ENCODE measurements at places on chromosomes 7 and 10.

DNA sequence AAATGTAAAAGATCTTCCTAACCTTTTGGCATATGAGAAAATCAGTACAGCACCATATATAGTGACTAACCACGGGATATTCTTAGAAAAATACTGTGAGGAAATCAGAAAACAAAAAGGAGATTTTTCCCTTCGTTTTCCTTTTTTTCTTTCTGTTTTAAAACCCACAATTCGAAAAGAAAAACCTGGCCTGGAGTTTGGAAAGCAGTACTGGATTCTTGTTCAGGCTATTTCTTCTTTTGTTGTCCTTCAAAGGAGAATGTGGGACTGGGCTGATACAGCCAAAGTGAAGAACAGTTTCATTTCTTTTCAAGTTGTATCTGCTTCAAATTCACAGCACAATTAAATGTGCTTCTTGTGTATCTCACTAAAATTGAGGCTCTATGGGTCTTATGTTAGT is 156.8 kb upstream of the PHYHIPL start:
- DNase-seq, result no peak

- no peak for DNase-seq
Measured at GRCh38 chr7:137687556-137688265, 159.1 kb downstream of the DGKI start.

DNA sequence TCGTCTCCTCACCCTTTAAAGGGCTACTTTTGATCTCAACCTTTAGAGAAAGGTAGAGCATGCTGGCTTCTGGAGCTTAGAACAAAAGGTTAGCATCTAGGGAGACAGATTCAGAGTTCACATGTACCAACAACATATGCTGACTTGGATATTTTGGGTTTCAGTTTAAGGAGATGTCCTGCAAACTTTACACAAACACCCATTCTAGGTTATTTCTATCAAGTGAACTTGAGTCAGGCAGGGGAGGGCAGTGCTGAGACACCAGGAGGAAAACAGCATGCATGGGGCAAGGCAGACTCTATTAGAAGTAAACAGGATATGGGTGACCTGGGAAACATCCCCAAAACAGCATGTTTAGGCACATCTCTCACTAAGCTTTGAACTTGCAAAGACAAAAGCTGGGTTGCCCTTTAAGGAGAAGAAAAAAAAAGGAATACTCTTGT is 43.8 kb downstream of the ARL4A start:
- DNase-seq, result no peak

DNA sequence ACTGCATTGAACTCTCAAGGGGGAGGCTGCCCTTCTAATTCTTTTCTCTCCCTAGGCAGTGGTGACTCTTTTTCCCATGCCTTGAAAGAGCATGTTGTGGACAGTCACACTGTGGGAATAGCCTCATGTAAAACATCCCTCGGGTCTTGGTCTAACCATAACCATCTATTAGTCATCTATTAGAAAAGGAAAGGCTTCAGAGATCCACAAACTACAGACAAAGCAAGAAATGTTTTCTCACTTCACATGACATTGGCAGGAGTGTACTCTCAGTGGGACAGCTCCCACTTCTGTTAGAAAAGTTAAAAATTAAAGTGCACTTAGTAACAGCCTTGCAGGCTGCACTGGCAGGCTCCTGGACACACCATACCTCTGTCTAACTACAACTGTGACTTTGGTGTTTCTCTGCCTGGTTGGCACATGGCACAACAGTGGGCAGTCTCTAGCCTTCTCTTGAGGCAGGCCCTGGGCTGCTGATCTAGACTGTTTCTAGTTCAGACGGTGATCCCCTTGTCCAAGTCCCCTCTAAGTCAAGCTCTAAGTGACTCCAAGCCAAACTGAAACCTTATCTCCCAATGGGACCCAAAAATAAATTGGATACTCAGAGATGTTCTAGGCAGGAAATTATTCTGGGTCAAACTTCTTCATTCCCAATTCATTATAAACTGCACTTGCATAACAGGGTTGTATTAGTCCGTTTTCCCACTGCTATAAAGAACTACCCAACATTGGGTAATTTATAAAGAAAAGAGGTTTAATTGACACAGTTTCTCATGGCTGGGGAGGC is 57.9 kb upstream of the ITGB1 start:
- no peak for DNase-seq

DNA sequence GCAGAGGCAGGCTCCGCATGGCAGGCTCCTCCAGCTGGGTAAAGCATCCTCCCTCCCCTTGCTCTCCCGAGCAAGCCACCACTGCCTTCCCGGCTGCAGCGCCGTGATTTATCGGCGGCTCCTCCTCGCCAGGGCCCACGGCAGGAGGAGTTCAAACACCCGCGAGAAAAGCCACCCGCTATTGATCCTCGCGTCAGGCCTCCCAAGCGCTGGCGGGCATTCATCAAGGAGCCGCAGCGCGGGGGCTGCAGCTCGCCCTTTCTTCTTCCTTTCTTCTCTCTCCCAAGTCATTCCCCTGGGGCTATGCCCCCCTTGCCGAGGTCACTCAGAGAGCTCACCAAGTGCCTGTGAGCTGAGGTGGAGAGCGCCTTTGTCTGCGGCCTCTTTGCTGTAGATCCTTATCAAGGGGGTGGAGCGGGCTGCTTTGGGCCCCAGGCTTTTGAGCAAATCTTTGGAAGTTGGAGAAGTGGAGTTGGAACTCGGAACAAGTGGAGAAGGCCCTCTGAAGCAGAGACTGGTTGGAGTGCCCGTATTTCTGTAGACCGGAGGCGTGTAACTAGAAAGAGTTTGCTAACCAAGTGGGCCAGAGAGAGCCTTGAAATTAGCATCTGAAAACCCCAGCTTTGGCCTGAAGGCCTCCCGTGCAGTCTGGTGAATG is 107.2 kb upstream of the PPIF start:
- no peak for DNase-seq

DNA sequence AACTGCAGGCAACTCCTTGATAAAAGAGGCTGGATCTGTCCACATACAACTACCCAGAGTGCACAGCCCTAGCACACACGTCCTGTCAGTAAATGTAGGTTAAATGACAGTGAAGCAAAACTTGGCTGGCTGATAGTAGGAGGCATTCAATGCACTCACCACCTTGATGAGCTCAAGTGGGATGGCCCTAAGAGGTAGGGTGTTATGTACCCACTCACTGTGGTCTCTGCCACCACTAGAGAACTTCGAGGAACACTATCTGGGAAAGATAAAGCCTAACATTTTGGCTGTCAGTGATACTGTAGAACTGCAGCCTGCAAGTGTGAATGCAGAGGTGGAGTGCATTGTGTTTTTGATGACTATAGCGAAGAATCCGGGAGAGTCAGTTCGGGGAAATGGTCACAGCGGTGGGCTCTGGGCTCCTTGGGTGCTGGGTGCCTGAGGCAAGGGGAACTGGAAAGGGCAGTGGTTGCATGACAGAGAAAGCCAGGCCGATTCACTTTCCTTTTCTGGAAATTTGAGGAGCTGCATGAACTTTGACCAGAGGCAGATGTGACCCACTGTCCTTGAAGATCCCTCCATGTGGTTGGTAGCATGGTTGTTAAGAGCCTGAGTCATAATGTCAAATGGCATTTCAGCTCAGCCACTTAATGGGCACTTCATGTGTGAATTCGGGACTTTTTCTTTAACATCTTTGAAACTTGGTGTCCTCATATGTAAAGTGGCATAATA is 93.1 kb upstream of the ZPBP start:
- no peak for DNase-seq

DNA sequence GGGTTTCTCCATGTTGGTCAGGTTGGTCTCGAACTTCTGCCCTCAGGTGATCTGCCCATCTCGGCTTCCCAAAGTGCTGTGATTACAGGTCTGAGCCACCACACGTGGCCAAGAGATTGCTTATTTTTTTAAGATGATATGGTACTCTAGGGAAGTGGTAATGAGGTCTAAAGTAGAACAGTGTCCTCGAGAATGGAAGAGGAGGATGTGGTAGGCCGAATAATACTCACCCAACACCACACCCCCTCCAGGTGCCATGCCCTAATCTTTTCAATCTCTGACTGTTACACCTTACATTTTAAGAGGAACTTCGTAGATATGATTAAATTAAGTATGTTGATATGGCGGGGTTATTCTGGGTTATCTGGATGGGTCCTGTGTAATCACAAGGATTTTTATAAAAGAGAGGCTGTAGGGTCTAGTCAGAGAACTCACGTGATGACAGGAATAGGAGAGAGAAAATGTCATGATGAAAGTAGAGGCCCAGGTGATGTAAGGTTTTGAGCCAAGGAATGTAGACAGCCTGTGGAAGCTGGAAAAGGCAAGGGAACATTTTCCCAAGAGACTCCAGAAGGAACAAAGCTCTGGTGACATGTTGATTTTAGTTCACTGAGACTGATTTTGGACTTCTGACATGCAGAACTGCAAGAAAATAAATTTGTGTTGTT is 29.5 kb downstream of the CDK13 start:
- DNase-seq, result no peak

- DNase-seq, result no peak
Measured at GRCh38 chr10:94211169-94211510, 151.6 kb downstream of the NOC3L start.

- no peak for DNase-seq
Measured at GRCh38 chr7:104895522-104896236, 118.3 kb upstream of the KMT2E start.

- no peak for DNase-seq
Measured at GRCh38 chr10:9342885-9343570, 1288.5 kb downstream of the GATA3 start.

GRCh38 chr7:28980451-28981160 is 22.5 kb upstream of the TRIL start:
- DNase-seq, result no peak

DNA sequence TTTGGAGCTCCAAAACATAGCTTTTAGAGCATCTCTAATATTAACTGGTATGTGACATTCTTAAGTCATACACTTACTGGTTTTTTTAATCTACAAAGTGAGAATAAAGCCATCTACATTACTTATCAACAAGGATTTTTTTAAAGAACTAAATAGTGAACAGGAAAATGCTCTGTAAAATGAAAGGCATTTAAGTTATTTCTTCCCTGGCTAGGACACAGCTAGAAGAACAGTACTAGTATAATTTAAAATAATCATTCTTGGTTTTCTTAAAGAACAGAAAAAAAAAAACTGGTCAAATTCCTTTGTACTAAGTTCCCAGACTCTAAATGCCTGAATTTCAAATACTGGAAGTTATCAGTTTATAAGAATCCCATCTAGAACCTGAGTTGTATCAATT is 139.5 kb downstream of the SRPK2 start:
- no peak for DNase-seq

GRCh38 chr7:150736864-150737263 is 354 bp upstream of the GIMAP5 start:
- no peak for DNase-seq

DNA sequence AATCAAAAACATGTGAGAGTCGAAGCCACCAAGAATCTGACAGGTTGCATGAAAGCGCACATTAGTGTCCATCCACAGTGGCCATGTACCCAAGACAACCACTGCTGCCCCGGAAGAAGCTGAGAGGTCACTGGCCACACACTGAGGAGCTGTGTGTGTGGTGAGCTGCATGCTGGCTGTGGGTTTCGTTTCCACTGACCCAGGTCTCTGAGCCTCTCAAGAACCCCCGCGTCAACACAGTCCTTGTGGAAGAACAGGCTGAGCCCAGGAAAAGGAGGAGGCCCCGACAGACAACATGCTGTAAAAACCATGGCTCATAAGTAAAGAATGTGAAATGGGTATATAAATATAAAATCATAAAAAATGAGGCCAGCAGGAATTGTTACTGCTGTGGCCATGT is 8.2 kb downstream of the VIPR2 start:
- no peak for DNase-seq

- DNase-seq, result no peak
Measured at GRCh38 chr10:44030132-44030531, 354.8 kb downstream of the CXCL12 start.

DNA sequence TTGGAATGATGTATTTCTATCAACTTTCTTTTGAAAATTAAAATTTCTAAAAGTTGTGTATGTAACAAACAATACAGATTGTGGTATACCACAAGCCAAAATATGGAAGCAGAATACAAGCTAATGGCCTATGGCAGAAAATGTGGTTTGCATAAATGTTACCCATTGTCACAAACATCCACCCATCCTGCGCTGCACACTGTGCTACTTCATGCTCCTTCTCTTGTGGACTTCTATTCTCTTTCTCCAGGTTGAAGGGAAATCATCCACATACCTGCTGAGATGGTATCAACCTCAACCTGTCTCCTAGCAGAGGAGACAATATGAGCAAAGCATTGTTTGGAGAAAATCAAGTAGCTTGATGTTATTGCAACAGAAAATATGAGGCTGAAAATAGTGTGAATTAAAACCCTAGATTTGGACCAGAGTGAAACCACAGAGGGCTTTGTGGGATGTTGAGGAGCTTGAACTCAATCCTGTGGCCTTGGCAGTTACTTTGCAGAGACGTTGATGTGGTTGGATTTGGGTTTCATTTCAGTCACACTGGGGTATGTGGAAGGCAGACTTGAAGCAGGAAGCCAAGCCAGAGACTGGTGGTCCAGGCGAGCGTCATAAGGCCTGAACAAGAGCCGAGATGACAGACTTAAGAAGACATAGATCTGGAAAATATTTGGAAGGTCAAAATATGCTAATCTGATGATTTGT is 63.8 kb downstream of the ICA1 start:
- no peak for DNase-seq

DNA sequence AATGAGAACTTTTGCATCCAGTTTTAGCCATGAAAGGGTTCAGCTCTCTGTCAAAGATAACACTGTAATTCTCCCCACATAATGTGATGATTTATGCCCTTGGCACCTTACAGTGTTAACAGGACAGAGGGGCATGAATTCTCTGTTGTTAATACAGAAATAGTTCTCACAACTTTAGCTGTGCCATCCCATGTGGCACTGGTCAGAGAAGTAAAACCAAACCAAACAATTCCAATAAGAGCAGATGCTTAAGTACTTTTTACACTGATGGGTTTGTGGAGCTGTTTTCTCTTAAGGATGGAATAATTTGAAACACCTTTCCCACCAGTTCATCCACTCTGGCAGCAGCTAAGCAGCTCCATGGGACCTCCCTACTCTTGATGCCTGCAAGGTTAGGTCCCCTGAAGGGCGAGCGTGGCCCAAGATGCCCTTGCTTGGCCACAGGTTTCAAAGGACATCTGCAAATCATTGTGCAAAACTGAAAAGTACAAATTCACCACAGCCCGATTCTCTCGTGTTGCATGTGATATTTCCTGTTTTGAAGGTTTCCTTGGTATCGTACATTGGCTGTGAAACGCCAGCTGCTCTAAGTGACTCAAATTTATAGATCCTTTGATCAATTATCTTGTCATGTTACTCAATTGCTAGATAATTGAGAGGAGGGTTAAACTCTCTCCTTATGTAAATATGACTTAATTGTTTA is 82.5 kb upstream of the CREB5 start:
- DNase-seq, result no peak

- no peak for DNase-seq
Measured at GRCh38 chr7:20112696-20113095, 104.5 kb downstream of the MACC1 start.

DNA sequence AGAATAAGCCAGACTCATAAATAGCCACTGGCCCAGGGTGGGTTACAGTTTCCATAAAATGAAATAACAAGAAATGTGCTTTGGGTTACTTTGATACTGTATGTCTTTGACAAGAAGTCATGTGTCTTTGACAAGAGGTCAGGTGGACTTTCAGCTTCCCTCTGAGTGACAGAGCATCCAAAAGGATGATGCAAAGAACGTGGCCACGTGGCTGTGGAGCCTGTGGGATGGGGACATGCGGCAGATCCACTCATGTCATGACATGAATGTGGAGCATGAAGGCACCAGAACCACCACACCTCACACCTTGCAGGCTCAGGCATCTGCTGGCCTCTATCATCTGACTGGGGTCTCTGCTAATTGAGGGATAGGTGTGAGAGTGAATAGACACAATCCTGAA is 37.1 kb upstream of the CUX1 start:
- DNase-seq, result no peak

GRCh38 chr10:118508863-118509262 is 86.6 kb downstream of the PRLHR start:
- DNase-seq, result no peak

All from adrenal gland (tissue), 19 donors.